ENCODE measurements at places on chromosomes 12 and 14.

DNA sequence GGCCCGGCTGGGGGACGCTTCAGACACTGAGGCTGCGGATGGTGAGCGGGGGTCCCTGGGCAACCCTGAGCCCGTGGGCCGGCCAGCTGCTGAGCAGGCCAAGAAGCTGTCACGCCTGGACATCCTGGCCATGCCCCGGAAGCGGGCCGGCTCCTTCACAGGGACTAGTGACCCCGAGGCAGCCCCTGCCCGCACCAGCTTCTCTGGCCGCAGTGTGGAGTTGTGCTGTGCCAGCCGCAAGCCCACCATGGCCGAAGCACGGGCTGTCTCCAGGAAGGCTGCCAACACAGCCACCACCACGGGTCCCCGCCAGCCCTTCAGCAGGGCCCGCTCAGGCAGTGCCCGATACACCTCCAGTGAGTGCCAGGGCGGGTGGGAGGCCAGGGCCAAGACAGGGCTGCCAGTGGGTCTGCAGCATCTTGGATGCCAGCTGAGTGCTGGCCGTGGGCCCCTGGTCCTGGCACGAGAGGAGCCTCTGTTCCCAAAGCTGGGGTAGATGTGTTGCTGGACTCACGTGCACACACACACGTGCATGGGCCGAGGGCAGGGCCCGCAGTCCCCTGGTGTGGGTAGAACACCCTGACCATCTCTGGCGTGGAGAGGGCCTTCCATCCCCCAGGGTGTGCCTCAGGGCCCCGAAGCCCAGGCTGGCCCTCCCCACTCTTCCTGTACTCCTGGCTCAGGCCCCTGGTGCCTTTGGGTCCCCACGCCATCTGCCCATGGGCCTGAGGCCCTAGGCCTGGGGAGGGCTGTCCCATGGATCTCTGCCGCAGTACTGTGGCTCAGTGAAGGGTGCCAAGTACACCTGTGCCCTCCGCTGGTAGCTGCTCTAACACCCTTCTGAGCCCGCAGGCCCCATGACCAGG lies 22.8 kb downstream of the CEP170B start:
- DNase-seq: no peak

DNA sequence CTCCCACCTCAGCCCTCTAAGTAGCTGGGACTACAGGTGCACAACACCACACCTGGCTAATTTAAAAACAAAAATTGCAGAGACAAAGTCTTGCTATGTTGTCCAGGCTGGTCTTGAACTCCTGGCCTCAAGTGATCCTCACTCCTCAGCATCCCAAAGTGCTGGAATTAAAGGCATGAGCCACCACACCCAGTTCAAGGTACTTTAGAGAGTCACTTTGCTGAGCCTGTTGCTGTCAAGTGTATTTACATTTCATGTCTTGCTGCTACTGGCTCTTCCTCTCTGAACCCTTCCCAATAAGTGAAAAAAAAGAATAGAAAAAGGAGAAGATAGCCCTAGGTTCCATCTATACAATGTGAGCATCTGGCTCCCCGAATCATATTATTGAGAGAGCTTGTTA lies 38.4 kb downstream of the SLCO1A2 start:
- DNase-seq: no peak

GRCh38 chr14:104359301-104359968 lies 220.1 kb upstream of the C14orf180 start:
- no peak for DNase-seq

DNA sequence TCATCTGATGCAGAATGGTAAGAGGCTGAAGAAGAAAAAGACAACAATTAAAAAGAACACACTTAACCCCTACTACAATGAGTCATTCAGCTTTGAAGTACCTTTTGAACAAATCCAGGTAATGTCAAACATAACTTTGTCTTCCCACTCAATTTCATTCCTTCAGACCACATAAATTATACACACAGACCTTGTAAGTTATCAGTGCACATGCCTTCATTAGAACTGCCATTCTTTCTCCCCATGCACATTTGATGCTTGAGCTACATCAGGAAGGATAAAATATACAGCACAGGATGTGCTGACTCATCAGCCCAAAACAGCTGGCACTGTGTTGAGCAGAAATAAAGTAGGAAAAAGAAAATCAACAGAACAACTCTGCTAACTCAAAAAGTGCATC lies 246.7 kb downstream of the PAWR start:
- no peak for DNase-seq

DNA sequence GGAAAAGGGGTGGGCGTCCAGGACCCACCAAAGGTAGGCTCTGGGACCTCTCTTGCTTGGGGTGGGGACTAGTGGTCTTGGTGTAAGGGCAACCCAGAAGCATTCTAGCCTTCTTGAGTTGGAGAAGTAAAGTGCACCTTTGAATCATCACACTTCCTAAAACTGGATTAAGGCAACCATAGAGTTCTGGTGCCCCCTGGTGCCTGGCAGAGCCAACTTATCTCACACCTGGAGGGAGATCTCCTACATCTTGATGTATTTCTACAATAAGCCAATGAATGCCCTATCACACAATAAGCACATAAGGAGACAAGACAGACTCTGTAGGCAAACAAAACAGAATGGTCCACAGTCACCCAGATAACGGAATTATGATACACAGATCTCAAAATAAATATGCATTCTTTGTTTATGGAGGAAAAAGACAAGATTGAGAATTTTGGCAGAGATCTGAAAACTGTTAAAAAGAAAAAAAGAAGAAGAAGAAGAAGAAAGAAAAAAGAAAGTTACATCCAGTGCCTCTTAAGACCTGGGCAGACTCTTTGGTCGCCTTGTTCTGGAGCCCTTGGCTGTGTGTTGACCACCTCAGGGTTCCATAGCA lies 95.9 kb upstream of the PPP2R5C start:
- peak; percentile 6 for DNase-seq

DNA sequence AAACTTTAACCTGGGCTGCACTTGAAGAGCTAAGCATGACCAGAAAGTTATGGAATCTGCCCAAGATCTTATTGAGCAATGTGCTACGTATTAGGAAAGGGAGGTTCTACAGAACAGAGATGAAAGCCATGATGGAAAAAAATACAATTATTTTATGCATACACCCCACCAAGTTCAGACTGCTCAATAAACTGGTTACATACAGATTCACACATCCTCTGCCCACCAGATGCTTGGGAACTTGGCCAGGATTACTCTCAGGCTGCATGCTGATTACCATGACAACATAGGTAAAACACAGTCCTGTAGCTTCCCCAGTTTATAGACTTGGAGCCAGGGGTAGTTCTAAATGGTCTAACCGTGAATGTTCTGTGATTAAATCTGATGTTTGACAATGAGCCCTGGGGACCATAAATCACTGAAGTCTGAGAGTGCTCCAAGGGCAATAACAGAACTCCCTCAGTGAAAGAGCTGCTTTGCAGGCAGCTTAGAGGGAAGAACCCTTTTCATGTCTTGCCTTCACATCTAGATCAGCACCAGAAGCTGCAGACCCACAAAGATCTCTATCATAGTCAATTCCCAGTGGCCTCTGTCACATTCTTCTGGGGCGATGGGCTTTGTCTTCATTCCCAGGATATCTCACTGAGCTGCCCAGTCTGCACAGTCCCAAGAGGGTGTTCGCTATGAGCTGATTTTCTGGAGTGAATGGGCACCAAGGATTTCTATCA lies 232.2 kb downstream of the EMP1 start:
- no peak for DNase-seq

DNA sequence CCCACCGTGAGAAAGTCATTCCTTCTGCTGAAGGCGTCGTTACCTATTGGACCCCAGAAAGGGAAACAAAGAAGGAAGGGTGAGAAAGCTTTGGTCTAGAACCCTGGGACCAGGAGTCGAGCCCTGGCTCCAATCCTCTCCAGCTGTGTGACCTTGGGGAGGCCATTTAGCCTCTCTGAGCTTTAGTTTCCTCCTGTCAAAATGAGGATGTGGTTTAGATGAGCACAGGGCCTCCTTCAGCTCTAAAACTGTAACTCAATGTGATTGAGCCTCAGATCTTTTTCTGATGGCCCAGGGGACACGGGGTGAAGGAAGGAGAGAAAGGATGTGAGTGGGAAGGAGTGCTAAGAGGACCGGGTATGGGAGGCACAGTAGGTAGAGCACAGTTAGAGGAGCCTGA lies 7.7 kb downstream of the JDP2 start:
- DNase-seq: no peak

DNA sequence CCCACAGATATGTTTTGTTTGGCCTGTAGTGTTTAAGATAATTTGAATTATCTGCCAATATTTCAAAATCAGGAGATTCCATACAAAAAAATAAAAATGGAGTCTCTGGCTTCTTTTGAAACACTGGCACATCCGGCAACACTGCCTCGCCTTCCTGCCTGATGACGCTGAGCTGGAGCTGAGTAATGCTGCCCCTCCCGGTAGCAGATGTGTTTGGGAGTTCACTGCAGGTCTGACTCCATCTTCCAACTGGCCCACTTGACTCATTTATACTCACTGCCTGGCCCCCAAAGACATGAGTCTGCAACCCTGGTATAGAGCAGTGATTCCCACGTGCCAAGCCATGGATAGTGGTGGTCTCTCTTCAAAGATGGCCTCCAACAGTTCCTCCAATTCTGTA lies 7.4 kb downstream of the CIT start:
- no peak for DNase-seq

DNA sequence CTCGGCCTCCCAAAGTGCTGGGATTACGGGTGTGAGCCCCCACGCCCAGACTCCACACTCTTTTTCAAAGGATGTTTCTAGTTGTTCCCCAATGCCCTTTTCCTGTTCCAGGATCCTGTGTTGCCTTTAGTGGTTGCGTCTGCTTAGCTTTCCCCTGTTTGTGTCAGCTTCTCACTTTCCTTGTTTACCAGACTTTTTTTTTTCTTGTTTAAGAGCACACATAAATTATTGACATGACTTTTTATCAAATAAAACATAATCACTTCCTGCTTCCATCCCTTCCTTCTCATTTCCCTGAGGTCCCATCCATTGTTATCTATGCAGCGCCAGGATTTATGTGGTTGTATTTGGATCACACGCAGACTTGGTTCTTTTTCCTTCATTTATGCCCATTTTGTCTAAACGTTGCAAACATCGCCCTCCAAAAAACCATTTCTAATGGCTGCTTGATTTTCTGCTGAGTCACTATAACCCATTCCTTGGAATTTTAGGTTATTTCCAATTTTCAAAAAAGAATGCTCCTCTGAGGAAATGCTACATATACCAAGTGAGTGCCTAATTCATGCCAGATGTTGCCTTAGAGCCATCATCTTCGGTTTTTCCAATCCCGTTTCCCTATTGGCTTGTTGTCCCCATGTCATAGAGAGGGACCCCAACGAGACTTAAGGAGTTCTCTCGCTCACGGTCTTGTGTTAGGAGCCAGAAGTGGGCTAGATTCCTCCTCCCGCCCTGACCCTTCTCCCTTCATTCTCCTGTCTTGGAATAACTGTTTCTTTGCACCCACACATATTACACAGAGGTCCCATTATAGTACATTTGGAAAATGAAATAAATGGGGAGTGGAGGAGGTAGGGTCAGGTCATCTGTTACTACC lies 13.5 kb upstream of the CYP46A1 start:
- no peak for DNase-seq

DNA sequence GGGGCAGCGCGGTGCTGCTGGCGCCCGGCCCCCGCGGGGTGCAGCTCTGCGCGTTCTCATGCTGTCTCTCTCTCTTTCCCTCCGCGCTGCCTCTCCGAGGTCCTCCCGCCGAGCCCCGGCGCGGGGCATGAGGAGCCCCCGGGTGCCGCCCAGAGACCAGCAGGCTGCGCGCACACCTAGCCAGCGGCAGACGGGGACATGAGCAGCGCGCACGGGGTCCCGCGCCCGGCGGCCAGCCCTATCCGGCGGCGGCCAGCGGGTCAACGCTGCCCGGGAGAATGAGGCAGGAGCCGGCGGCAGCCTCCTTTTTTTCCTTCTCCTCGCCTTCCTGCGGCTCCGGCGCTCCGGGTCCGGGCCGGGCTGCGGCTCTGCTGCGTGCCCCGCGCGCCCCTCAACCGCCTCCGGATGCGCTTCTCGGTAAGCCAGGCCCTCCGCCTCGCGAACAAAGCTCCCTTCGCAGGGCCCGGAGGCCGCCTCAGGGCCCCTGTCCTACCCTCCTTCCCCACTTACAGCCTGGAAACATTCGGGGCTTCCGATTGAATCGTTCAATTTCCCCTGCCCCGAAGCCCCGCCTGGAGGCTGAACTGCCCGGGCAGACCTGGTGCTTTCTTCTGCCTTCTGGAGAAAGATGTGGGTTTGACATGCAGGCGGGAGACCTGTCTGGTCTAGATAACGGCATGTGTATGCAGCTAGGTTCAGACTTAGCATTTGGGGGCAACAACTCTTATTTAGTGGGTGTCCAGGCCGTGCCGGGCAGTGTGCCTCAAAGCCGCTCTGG lies at the start of gene TUNAR:
TSS of gene TUNAR (plus strand) at position 72 of the 778 bp plus-strand sequence.
- no peak for DNase-seq

DNA sequence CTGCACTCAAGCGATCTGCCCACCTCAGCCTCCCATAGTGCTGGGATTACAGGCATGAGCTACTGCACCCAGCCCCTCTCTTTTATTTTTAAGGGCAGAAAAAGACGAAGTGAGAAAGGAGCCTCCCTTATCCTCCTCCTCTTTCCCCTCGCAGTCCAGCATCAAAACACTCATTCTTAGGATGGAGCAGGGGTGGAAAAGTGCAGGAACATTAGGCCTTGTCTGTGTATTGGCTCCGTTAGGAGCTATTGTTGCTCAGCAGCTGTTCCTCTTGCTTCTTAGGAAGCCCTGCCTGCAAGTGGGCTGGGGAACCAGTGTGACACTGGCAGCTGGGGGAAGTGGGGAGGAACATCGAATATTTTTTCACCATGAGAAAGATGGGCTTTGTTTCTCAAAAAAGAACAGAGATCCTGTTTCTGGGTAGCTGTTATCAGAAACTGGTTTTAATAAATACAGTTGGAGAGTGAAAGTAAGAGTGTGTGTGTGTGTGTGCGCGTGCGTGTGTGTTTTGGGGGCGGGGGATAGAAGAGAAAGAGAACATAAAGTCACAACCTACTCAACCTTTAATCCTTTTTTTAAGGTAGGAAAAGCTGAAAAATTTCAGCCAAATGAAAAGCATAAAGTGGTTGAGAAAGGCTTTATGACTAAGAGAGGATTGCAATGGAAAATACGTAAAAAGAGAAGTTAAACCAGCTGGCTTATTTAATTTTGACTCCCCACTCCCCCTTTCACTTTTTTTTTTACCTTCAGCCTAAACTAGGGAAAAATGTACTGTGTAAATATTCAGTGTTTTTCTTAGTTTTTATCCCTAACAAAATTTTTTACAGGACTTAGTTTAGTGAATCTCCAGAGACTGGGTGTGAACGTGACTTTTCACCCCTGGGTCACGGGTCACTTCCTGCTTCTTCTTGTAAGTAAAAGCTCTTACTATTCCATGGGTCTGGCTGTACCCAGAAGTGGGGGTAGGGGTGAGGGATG lies 197.2 kb upstream of the PLEKHG7 start:
- DNase-seq: no peak

GRCh38 chr14:22391908-22392565 lies 197.0 kb downstream of the DAD1 start:
- no peak for DNase-seq

GRCh38 chr12:90229407-90230170 lies 521.0 kb upstream of the ATP2B1 start:
- no peak for DNase-seq

DNA sequence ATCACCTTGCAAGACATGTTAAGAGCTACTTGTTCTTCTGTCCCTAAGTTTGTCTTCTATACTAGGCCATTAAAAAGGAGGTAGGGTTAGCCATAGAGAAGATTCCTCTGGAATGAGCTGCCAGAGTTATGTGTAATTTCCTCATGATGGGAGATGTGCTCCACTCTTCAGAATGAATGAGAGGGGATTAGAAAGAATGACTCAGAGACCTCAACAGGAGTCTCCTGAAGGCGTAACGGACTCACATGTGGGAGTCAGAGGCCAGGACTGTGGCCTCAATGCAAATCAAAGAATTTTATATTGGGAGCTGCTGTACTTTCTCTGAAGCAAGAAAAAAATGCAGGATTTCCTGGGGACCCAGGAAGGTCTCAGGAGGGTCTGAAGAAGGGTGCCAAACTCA lies 87.8 kb upstream of the ATXN7L3B start:
- DNase-seq: no peak
